Activated naive CD4-positive, alpha-beta T cell treated with anti-CD3 and anti-CD28 coated beads for 36 hours (primary cell): ENCODE measurements at places on chromosomes 12 and 14. TPM values are rescaled to one million over a fixed set of nuclear protein-coding genes. Genes with fewer than 3 reads are reported as not detected.

The KRT71 gene
- not detected for total RNA-seq

The RPS26 gene
- 37.3 TPM for total RNA-seq

The ASPG gene
- not detected for total RNA-seq

The TSPAN19 gene
- not detected for total RNA-seq

The SSTR1 gene
- total RNA-seq = not detected

The PLCZ1 gene
- not detected for total RNA-seq

The OTOGL gene
- not detected for total RNA-seq

The PTCSC3 gene
- total RNA-seq = not detected

The NEMP1 gene
- total RNA-seq = 71.3 TPM

The RPL10L gene
- total RNA-seq = not detected

The LDHB gene
- 2,461 TPM for total RNA-seq

The KRT77 gene
- not detected for total RNA-seq

The MIP gene
- total RNA-seq = not detected

The TMEM116 gene
- total RNA-seq = 13.4 TPM

The TAS2R42 gene
- total RNA-seq = not detected

The ENDOU gene
- not detected for total RNA-seq

The INHBE gene
- 1.0 TPM for total RNA-seq

The ANKLE2 gene
- total RNA-seq = 102 TPM

The TRIM9 gene
- total RNA-seq = 1.1 TPM

The NTN4 gene
- total RNA-seq = not detected

The PRR4 gene
- total RNA-seq = not detected

The HRK gene
- not detected for total RNA-seq
